ENCODE measurements at places on chromosomes 6 and 20.

DNA sequence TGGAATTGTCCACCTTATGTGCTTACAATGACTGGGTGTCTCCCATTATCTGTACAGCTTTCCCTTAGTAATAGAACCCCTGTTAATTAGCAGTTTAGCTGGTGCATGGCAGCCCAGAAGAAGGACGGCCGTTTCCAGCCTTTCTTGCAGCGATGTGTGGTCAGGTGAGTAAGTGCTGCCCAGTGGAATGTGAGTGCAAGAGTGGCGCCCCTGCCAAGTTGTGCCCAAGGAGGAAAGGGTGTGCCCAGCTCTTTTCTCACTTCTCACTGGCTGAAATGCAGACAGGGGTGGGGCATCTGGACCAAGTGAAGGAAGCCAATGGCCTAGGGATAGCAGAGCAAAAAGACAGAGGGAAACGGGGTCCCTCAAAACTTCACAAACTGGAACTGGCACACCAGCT, 296.8 kb downstream of the PREX1 start:
- no peak for DNase-seq

DNA sequence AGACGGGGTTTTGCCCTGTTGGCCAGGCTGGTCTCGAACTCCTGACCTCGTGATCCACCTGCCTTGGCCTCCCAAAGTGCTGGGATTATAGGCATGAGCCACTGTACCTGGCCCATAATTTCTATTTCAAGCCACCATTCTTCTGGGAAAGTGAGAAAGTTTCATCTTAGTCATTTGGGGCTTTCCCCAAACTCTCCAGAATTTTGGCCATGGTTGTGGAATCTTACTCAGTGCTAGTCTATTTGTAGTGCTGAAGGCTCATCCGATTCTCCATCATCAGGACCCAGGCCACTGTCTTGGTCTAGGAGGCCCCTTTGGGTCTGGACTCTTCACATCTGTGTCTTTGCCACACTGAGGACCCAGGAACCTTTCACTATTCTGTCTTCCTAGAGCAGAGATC, 164.9 kb downstream of the EYA2 start:
- DNase-seq = no peak

- DNase-seq = no peak
Measured at GRCh38 chr6:38241200-38241871, 398.4 kb downstream of the BTBD9 start.

DNA sequence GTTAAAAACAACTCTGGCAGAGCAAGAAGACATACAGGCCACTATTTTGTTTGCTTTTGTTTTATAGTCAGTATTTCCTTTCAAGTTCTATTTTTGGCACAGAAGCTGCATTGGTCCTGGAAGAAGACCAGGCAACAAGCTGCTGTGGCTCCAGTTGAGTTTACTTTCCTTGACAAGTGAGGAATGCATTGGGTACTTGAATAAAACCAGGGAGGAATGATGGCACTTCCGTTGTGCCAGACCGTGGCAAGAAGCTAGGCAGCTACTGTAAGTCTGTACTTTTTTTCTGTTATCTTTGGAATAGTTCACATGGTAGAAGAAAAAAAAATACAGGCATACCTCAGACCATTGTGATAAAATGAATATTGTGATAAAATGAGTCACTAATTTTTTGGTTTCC, 66.3 kb downstream of the NCOA3 start:
- DNase-seq = no peak

- DNase-seq = no peak
Measured at GRCh38 chr20:57922083-57922482, 212.3 kb upstream of the PMEPA1 start.

GRCh38 chr6:88992741-88993552, 29.5 kb upstream of the RNGTT start:
- DNase-seq = no peak

GRCh38 chr20:22703843-22704242, 119.5 kb upstream of the FOXA2 start:
- DNase-seq = no peak

DNA sequence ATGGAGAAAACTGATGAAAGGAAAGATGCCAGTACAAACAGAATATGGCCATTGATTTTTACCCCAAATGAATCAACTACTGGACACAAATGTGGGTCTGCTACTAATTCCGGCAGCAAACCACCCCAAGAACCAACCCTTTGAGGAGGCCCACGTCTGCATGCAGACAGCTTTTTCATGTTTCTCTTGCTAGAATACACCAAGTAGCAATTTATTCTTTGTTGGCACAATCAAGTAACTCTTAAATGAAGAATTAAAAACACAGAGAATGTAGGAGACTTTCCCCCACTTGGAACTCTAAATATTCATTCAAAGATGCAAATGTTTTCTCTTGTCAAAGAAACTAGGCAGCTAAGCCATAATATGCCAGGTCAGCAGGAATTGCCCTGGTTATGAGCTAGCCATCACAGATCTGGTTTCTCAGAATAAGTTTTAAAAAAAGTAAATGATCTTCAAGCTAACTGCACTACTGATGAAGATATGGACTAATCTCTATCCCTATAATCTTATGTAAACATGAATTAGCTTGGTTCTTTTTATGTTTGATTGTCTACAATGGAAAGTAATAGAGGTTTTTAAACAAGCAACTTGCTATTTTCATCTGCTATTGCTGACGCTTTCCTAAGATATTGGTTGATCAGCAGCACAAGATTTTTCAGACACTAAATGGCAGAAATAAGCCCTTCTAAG, 163.1 kb upstream of the THEMIS start:
- DNase-seq = no peak

GRCh38 chr6:9646342-9647070, 768.4 kb downstream of the TFAP2A start:
- DNase-seq = no peak

DNA sequence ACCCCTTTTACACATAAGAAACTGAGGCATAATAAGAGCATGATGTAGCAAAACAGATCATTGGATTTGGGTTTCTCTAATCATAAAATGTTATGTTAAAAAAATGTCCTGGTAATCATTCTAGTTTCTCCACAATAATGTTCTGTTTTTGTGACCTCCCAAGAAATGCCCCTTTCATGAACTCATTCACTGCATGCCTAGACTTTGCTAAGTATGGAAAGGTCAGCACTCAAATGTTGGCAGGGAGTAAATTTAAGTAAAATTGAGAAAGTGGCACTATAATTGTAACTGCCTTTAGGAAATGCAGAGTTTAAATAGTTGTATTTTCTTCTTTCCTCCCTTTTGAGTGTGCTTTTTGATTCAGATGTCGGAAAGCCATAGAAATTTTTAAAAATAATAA, 48.5 kb upstream of the ID4 start:
- no peak for DNase-seq

- no peak for DNase-seq
Measured at GRCh38 chr6:108556866-108557493, 3.7 kb upstream of the FOXO3 start.

DNA sequence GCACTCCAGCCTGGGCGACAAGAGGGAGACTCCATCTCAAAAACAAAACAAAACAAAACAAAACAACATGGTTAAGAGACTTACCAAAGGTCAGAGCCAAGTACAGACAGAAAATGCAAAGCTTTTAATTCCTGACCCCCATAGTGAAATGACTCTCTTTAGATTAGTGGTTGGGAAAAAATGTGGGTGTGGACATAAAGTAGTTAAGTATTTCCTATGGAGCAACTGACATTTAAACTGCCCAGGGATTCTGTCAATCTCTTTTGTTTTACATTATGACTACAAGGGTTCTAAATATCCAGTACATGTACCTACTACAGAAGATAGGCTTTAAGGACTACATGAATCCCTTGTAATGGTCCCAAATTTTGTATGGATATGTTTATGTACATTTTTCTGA, 75.1 kb downstream of the IRAK1BP1 start:
- no peak for DNase-seq

DNA sequence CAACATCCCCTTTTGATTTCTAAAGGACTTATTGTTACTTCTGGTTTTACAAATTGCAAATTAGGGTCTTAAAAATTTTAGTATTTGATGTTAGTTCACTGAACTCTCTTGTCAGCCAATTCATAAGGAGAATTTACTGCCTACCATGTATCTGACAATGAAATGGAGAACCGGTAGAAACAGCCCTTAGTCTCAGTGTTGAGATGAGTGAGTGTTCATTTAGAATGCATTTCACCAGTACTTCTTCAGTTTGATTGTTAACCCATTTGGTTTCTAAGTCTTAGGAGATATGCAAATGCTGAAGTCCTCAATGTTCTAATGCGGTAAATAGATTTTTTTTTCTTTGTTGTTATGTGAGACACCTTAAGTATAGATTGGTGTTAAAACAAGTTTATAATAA, 616.3 kb upstream of the FLRT3 start:
- DNase-seq = no peak

GRCh38 chr6:19731282-19731681, 105.9 kb upstream of the ID4 start:
- DNase-seq = no peak

Measured in nucleus accumbens (tissue), 56 donors.